Astrocyte (in vitro differentiated cells and primary cell): ENCODE measurements at places on chromosomes 4 and X. TPM values are rescaled to one million over a fixed set of nuclear protein-coding genes. Genes with fewer than 3 reads are reported as not detected.

GRCh38 chrX:17584248-17584681 lies 153.0 kb upstream of the SCML1 start:
- DNase-seq: peak; percentile 80

GRCh38 chr4:88219099-88219498 lies 60.7 kb upstream of the ABCG2 start:
- DNase-seq: peak; percentile 30

DNA sequence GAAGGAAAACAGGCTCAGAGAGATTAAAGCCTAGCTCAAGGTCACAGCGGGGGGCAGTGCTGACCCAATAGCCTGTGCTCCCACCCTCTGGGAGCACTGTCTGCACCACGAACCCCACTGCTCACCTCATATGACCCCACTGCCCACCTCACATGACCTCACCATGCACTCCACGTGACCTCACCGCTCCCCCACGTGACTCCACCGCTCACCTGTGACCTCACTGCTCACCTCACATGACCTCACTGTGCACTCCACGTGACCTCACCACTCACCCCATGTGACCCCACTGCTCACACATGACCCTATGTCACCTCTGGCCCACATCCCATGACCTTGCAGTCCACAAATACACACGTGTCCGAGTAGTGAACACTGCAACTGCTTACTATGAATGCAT lies 55.4 kb downstream of the ACOX3 start:
- no peak for DNase-seq

- DNase-seq: no peak
These were observed 55.7 kb downstream of the METTL14 start for GRCh38 chr4:118740869-118741268.

The H2BW2 gene
- total RNA-seq: not detected in 2 replicates
